ENCODE measurements at places on chromosomes 3 and 15. TPM values are rescaled to one million over a fixed set of nuclear protein-coding genes. Genes with fewer than 3 reads are reported as not detected.

Gene TRAIP
- total RNA-seq: 3.0 TPM

Gene SCN11A
- total RNA-seq: 0.27 TPM

Gene EXD1
- total RNA-seq: not detected

Gene TNIK
- 29.3 TPM for total RNA-seq

Gene SAMMSON
- total RNA-seq: not detected

Gene ANKUB1
- 3.1 TPM for total RNA-seq

GRCh38 chr15:63004211-63004610 is 38.3 kb upstream of the TPM1 start:
- no peaks in the 10 kb centered on the region for H3K27me3 ChIP-seq
- no peaks in the 10 kb centered on the region for H3K36me3 ChIP-seq
- H3K4me1 ChIP-seq: no peaks in the 10 kb centered on the region
- no peak for DNase-seq

DNA sequence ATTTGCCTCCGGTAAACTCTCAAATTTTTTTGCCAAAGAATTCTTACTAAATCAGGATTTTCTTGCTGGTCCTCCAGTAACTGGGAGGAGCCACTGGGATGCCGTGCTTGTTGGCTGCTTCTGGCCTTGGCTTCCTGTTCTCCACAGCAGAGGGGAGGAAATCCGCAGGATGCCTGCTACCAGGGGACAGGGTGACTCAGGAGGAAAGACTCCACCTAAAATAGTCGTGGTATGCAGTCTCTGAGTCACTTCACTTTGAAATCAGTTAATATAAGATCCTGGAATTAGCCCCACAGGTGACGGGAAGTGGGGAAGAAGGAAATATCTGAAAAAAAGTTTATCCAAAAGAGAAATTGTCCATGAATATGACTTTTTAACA is 6.5 kb upstream of the TM4SF18 start:
- peak; percentile 73 for DNase-seq
- H3K27ac ChIP-seq: peak overlapping the region; percentile 65
- no peaks in the 10 kb centered on the region for H3K36me3 ChIP-seq
- no peak overlapping the region for H3K4me3 ChIP-seq

GRCh38 chr3:124883766-124884473 is 3.2 kb downstream of the ITGB5 start:
- no peak overlapping the region for H3K27ac ChIP-seq
- DNase-seq: no peak
- no peaks in the 10 kb centered on the region for H3K36me3 ChIP-seq
- no peaks in the 10 kb centered on the region for H3K27me3 ChIP-seq
- no peak overlapping the region for H3K4me3 ChIP-seq

GRCh38 chr3:52688266-52688665 is 2.4 kb downstream of the GNL3 start:
- no peak for DNase-seq
- H3K4me1 ChIP-seq: peaks cover 33% of the 10 kb centered on the region
- H3K36me3 ChIP-seq: peaks cover 64% of the 10 kb centered on the region

DNA sequence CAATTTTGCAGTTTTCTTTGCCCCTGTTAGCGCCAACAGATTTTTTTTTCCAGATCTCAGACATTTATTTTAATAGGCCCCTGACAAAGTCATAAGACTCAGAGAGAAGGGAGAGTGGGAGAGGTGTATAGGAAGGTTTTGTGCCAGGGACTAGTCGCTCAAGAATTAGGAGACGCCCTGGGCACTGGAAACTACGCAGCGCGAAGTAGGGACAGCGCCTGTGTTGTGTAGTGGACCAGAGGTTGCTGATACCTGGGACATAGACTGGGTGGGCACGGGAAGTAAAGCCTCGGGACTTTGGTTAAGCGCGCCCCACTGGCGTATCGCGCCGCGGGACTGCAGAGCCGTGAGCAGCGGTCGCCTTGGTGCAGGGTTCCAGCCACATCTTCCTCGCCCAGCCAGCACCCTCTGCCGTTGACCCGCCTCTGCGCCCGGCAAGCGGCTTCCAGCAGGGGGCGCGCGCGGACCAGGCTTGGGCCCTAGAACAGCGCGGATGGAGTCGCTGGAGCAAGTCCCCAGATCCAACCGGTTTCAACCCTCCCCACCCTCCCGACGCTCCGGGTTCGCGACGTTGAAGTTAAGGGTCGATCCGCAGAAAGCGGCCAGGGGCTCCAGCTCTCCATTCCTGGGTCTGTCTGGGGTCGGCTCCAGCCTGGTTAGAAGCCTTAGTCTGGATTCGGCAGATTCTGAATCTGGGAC is 3.0 kb upstream of the ISLR2 start:
- peaks cover 79% of the 10 kb centered on the region for H3K27me3 ChIP-seq
- no peaks in the 10 kb centered on the region for H3K36me3 ChIP-seq
- no peak overlapping the region for H3K27ac ChIP-seq
- peak overlapping the region; percentile 46 for H3K4me3 ChIP-seq

DNA sequence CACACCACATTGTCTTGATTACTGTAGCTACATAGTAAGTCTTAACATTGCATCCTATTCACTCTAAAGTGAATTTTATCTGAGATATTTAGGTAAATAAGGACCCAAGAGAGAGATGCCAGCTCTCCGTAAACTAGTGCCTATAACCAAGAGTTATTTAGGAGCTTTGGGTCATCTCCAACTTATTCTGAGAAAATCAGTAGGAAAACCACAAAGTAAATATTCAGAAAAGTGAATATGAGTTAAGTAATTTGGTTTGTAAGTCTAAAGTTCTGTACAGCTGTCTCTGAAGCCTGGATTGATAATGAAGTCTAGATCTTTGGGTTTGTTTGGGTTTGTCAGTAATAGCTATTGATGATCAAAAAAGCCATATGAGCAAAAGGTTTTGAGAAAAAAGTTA is 120.0 kb downstream of the FNDC3B start:
- H3K4me1 ChIP-seq: peaks cover 33% of the 10 kb centered on the region
- DNase-seq: no peak
- H3K27ac ChIP-seq: no peak overlapping the region

DNA sequence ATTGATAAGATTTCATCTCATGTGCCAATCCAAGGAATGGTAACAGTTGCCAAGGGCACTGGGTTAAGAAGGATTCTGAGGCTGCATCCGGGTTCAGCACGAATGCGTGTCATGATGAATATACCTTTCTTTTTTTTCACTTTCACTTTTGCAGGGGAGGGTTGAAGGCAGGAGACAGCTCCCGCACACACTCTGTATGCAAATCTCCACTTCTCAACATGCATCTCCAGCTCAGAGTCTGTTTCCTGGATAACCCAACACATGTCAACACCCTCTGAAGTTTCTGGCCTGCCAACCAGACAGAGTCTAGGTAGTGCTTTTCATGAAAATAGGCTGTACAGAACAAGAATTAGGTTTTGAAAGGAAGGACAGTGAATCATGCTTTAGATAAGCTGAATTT is 21.6 kb downstream of the B4GALT4 start:
- H3K4me3 ChIP-seq: no peak overlapping the region
- H3K36me3 ChIP-seq: peaks cover 96% of the 10 kb centered on the region
- no peaks in the 10 kb centered on the region for H3K4me1 ChIP-seq
- H3K27ac ChIP-seq: no peak overlapping the region
- no peak for DNase-seq
- no peaks in the 10 kb centered on the region for H3K27me3 ChIP-seq
